ENCODE measurements at places on chromosomes 6 and 20.
A peak's percentile ranks its signal among the peaks of the same experiment; 100 is the strongest.

DNA sequence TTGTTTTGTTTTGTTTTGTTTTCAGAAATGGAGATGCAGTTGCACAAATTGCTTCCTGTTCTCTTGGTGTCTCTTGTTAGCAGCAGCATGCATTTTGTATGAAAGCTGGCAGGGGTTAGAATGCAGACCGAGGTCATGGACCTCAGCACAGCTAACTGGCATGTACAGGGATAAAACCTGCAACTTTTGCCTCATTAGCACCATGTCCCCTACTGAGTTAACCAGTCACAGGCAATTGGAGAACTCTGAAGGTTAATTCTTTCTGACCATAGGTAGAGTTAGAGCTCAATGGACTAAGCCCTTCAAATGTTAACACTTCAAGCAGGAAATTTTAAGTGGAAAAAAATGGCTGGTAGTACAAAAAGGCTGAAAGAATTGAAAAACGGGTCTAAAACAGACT is 377.1 kb downstream of the ADGRB3 start:
- H3K27ac ChIP-seq = no peak overlapping the region
- no peaks in the 10 kb centered on the region for H3K36me3 ChIP-seq
- no peaks in the 10 kb centered on the region for H3K4me1 ChIP-seq
- DNase-seq = no peak

DNA sequence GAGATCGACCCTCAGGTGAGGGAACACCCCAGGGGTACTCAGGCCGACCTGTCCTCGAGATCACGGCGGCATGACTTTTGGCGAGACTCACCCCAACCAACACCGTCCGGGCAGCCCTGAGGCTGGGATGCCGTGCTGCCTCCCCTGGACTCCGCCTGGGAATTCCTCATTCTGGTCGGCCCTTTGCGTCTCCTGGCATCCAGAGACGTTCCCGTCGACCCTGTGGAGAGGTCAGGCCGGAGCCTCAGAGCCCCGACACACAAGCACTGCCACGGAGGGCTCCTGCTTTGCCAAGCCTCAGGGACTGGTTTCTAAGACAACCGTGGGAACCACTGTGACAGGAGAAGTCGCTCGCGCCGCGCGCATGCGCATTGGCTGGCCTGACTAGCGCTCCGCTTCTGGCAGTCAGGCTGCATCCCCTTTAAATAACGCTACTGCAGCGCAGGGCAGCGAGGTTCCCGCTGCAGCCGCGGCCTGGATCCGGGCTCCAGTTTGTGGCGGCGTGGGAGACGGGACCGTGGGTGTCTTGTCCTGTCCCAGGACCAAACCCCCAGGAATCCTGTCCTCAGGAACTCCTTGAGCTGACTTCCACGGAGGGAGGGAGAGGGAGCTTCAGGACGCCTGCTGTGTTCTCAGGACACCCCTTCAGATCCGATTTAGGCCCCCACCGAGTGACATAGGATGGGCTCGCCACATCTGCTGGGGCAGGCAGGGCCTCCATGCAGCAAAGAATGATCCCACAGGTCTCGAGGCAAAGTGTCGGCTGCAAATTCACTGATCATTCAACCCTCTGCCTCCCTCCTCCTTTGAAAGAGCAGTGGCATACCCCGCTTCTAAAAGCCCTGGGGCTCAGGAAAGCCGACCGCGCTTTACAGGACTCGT is 163.2 kb upstream of the ZNF337 start:
- no peaks in the 10 kb centered on the region for H3K36me3 ChIP-seq
- no peak overlapping the region for H3K27ac ChIP-seq
- DNase-seq = peak; percentile 82

DNA sequence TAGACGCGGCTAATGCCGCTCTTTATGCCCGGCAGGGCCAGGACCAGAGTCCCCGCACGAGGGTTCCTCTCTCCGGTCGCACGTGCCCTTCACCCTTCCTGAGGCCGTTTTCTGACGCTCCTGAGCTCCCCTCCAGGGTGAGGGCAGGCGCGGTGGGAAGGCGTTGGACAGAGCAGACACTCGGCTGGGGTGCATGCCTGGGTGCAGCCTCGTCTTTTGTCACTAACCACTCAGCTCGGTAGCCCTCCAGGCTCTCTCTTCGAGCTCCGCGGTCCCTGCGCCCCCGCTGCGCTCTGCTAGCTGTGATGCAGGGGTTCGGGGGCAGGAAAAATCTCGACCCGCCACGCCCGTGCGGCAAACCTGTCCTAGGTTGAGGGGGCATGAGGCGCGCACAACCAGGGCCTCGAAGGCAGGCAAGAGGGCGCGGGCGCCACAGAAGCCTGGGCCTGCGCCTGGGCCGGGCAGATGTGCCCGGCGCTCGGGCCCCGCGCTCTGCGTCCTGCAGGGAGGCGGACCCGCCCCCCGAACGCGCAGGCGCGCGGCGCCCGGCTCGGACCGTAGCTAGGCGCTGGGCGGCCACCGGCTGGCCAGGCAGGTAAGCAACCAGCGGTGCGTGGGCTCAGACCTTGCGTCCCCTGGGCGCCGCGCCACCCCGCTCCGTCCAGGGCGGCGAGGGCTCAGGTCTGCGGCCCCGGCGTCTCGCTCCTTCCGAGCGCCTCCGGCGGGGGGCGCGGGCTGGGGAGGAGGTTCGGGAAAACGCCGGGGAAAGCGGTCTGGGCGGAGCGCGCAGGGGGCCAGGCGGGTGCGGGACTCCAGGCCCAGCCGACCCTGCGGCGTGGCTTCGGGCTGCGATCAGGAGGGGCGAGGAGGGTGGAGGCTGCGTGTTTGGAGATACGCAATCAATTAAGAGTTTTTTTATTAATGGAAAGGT is at the start of gene L3MBTL1:
Gene L3MBTL1 (plus strand): TSS at position 548 of the 931 bp plus-strand sequence. CDS start 5,807 bp downstream, outside the sequence.
- peaks cover 40% of the 10 kb centered on the region for H3K27me3 ChIP-seq
- peak within 1 kb of the TSS; percentile 73 for H3K4me3 ChIP-seq

GRCh38 chr6:31068669-31069340 is 43.6 kb downstream of the C6orf15 start:
- H3K36me3 ChIP-seq = no peaks in the 10 kb centered on the region
- no peaks in the 10 kb centered on the region for H3K27me3 ChIP-seq
- H3K4me1 ChIP-seq = peaks cover 4% of the 10 kb centered on the region

- H3K36me3 ChIP-seq = no peaks in the 10 kb centered on the region
- no peak overlapping the region for H3K27ac ChIP-seq
- no peak overlapping the region for H3K4me3 ChIP-seq
- H3K27me3 ChIP-seq = peaks cover 13% of the 10 kb centered on the region
- H3K4me1 ChIP-seq = peaks cover 51% of the 10 kb centered on the region
Observed at GRCh38 chr20:59830665-59831023, 102.8 kb downstream of the SYCP2 start.

GRCh38 chr6:34226731-34227586 is 9.7 kb upstream of the HMGA1 start:
- no peak overlapping the region for H3K4me3 ChIP-seq
- no peak for DNase-seq
- H3K36me3 ChIP-seq = no peaks in the 10 kb centered on the region
- peaks cover 14% of the 10 kb centered on the region for H3K4me1 ChIP-seq

- H3K27me3 ChIP-seq = no peaks in the 10 kb centered on the region
- peaks cover 30% of the 10 kb centered on the region for H3K4me1 ChIP-seq
- no peak for DNase-seq
- H3K27ac ChIP-seq = peak overlapping the region; percentile 45
- no peaks in the 10 kb centered on the region for H3K36me3 ChIP-seq
Observed at GRCh38 chr6:140440223-140440835, 1065.9 kb upstream of the CITED2 start.

GRCh38 chr6:81890846-81891245 is 138.4 kb upstream of the TENT5A start:
- H3K27me3 ChIP-seq = no peaks in the 10 kb centered on the region
- DNase-seq = no peak
- H3K4me1 ChIP-seq = peaks cover 35% of the 10 kb centered on the region
- no peak overlapping the region for H3K4me3 ChIP-seq
- H3K36me3 ChIP-seq = no peaks in the 10 kb centered on the region

DNA sequence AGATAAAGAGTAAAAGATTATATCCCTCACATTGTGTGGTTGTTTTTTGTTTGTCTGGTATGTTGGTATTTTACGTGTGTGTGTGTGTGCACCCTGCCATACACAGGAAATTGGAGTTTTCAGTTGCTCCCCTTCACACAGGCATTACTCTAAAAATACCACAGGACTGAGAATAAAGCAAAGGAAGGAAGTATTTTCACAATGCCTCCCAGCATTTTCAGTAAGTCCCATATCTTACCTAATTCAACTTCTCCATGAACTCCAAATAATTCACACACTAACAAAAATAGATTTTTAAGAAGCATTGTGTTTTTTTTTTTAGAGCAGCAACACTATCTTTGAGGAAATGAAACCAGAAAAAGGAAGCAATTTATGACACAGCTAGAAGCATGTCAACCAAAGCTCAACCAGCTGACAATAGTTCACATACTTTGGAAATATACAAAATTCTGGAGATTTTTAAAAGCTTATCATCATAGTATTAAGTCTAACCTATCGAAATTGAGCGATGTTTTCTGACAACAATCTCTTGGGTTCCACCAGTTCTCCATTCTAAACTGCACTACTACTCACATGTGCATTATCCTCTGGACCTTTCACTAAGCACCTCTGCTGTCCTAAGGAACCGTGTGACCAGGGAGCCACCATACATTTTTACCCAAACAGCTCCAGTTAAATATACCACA is 2.1 kb downstream of the UBE2J1 start:
- H3K4me3 ChIP-seq = peak overlapping the region; percentile 96
- no peaks in the 10 kb centered on the region for H3K27me3 ChIP-seq
- H3K36me3 ChIP-seq = peaks cover 4% of the 10 kb centered on the region

DNA sequence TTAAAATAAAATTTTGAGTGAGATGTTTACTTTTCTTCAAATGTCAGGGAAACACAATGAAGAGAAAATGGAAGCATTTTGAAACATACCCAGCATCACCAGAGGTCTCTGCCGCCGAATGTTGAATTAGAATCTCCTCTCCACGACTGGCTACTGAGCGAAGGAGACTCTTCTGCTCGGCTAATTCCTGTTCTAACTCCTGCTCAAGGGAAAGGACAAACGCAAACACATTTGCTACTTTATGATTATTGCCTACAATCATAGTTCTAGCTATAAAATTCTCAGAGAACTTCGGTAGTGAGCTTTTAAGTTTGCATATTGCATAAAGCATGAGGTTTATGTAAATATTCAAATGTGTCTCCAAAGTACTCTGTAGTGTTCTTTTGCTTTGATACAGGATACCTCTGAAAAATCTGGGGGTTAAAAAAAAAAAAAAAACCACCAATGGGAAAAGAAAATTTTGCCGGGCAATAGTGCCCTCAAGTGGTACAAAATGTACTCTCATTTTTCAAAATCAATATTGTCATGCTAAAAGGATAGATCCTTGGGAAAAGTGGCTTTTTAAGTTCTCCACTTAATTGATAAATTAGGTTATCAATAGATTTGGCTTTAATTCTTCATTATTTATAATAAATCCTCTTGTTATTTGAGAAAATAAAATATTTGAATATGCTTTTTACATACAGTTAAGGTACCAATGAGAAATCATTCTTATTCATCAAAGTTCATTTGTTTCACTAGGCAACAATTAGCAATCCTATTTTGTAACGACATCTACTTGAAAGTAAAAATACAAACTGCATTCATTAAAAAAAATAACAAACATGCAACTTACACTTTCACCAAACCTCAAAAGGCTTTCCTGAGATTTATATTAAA is 369.0 kb downstream of the SYNE1 start:
- peaks cover 44% of the 10 kb centered on the region for H3K36me3 ChIP-seq
- no peaks in the 10 kb centered on the region for H3K27me3 ChIP-seq
- H3K27ac ChIP-seq = peak overlapping the region; percentile 85

GRCh38 chr20:33689973-33690372 is 3.8 kb upstream of the E2F1 start:
- no peaks in the 10 kb centered on the region for H3K36me3 ChIP-seq
- H3K4me3 ChIP-seq = no peak overlapping the region
- DNase-seq = no peak

GRCh38 chr6:144149894-144150709 is at the start of gene STX11:
STX11 (plus strand) TSS chr6:144150517; CDS start chr6:144186628, 36,111 bp downstream.
- H3K27ac ChIP-seq = peak within 1 kb of the TSS; percentile 84
- peak within 1 kb of the TSS; percentile 86 for H3K4me3 ChIP-seq
- DNase-seq = peak; percentile 81
- H3K36me3 ChIP-seq = no peaks in the 10 kb centered on the region
- H3K27me3 ChIP-seq = no peaks in the 10 kb centered on the region
